ENCODE measurements at places on chromosomes 4 and X. TPM values are rescaled to one million over a fixed set of nuclear protein-coding genes. Genes with fewer than 3 reads are reported as not detected.

The AP1AR gene
- 20.7 TPM for total RNA-seq

The STATH gene
- not detected for total RNA-seq

The SPATA4 gene
- total RNA-seq, result 0.73 TPM

The GK gene
- total RNA-seq, result 8.2 TPM

The MTTP gene
- 2.5 TPM for total RNA-seq

The DUSP9 gene
- 0.50 TPM for total RNA-seq

The LRP2BP gene
- total RNA-seq, result 22.1 TPM

The ADH7 gene
- not detected for total RNA-seq

The SULT1E1 gene
- 22.2 TPM for total RNA-seq

The DCX gene
- total RNA-seq, result not detected

The VGLL1 gene
- not detected for total RNA-seq

The EGFL6 gene
- 0.38 TPM for total RNA-seq

The SLC25A43 gene
- total RNA-seq, result 0.18 TPM

The NDST4 gene
- 5.8 TPM for total RNA-seq

The FHDC1 gene
- total RNA-seq, result 14.0 TPM

The HOPX gene
- total RNA-seq, result 8.9 TPM

The NAA15 gene
- total RNA-seq, result 36.0 TPM

The SLC26A1 gene
- 3.9 TPM for total RNA-seq

The FRMPD4 gene
- 0.27 TPM for total RNA-seq

The ZFP92 gene
- 0.19 TPM for total RNA-seq

The CDKL5 gene
- 1.6 TPM for total RNA-seq

The MAGEB2 gene
- total RNA-seq, result not detected

The DKK2 gene
- total RNA-seq, result 1.3 TPM

The DCAF8L2 gene
- total RNA-seq, result not detected

The SHROOM3 gene
- total RNA-seq, result 7.6 TPM

The AR gene
- total RNA-seq, result 24.4 TPM

The PRAF2 gene
- 4.5 TPM for total RNA-seq

The PRDM8 gene
- 1.5 TPM for total RNA-seq

The RBM46 gene
- total RNA-seq, result not detected

The GLRA3 gene
- total RNA-seq, result 0.05 TPM

The CT45A3 gene
- not detected for total RNA-seq

The ODAM gene
- total RNA-seq, result not detected

The CRMP1 gene
- 3.9 TPM for total RNA-seq

Data from motor neuron (in vitro differentiated cells).